ENCODE measurements at places on chromosomes 3 and 15. TPM values are rescaled to one million over a fixed set of nuclear protein-coding genes. Genes with fewer than 3 reads are reported as not detected.

- no peak for DNase-seq
Observed at GRCh38 chr3:140152851-140153639, 218.1 kb downstream of the CLSTN2 start.

DNA sequence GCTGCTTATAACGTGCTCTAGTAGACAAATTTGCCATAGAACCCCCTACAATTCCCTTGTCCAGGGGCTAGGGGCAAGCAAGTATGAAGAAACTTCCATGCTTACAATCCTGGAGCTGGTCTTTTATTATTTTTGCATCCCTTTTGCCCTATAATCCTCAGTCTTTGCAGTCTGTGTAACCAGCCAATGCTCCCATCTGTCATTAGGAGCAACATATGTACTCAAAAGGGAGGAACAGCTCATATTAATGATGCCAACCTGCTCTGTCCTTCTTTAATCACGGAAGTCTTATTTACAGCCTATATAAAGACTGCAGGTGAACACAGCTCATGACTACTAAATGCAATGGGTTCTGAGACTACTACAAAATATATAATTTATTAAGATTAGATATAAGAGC is 263.3 kb downstream of the ZIC1 start:
- no peak for DNase-seq

The RFT1 gene
- 17.2 TPM for total RNA-seq

The CNTN4 gene
- total RNA-seq: not detected

The ZNF619 gene
- 10.9 TPM for total RNA-seq

All from natural killer cell (primary cell).